ENCODE measurements at places on chromosomes 5 and 9.

DNA sequence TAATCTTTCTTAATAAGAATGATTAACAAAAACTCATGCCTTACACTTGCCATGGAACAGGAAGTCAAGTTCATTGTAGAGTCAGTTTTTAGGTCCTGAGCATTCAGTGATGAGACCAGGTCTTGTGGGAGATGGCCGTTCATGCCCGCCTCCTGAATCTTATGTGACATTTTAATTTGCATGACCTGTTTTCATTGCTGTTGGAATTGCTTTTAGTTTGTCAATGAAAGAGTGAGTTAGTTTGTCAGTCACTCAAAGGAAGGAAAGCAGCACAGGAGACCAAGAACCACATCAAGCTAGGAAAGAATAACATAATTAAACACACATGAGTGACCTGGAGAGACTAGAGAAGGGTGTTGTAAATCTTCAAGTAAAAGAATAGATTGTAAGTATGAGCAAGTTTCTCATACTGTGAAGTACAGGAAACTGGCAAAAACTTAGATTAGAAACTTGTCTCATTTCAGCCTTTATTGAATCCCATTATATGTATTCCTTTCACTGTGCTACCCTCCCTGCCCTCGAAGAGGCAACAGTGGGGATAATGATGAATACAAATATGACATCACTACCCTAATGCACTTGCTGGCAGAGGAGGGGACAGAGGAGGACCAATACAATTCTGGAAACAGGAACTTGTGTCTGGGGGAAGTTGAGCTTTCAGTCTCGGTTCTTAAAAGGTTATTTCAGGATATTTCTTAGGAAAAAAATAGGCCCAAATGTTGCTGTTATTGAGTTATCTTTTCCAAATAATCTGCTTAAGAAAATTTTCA is 64.3 kb upstream of the C6 start:
- DNase-seq: peak; percentile 81

DNA sequence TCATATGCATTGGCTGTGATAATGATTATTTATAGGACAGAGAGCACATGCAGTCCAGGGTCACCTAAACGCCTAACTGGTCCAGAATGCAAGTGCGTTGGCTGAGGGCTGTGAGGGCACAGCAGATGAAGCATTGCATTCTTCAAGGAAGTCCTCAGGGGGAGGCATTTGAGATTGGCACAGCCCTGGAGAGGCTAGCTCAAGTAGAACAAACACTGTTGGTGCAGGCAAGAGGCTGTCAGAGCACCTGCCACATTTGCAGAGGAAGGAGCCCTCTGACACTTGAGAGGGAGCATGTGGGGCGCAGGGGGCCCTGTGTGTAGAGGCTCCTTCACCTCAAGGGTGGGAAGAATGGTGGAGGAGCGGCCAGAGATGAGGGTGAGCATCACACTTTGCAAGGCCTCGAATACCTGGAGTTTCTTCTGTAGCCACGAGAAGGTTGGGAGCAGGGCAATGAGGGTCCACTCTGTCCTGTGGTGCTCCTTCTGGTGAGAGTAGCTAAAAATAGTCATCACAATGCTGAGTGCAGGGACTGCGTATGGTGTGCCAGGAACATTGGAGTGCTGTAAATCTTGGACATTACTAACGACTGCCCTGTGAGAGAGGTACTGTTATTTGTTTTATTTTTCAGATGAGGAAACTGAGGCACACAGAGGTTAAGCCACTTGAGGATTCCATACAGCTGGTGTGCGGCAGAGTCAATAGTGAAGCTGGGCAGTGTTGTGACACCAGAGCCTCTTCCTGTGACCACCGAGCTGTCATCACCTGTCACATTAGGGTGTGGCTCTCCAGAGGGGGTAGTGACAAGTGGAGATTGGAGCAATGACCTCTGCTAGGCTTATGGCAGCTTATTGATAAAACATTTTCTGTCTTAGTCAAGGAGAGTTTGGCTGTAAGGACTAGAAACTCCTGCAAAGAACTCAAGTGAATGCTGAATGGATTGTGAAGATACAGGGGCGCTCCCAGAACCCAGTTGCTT is 100.2 kb downstream of the PIP5K1B start:
- DNase-seq: no peak

DNA sequence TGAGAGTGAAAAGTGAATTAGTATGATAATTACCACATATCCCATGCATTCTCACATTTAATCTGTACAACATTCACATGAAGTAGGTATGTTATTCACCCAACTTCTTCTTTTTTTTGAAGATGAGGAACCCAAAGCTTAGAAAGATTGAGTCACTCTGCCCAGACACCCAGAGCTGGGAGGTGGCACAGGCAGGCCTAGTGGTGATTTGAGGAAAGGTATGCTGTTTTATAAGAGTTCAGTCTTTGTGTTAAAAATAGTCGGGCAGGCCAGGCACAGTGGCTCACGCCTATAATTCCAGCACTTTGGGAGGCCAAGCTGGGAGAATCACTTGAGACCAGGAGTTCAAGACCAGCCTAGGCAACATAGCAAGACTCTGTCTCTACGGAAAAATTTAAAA is 285.3 kb downstream of the NR3C1 start:
- peak; percentile 83 for DNase-seq

GRCh38 chr5:170474489-170475274 is 29.1 kb upstream of the KCNIP1 start:
- peak; percentile 27 for DNase-seq

DNA sequence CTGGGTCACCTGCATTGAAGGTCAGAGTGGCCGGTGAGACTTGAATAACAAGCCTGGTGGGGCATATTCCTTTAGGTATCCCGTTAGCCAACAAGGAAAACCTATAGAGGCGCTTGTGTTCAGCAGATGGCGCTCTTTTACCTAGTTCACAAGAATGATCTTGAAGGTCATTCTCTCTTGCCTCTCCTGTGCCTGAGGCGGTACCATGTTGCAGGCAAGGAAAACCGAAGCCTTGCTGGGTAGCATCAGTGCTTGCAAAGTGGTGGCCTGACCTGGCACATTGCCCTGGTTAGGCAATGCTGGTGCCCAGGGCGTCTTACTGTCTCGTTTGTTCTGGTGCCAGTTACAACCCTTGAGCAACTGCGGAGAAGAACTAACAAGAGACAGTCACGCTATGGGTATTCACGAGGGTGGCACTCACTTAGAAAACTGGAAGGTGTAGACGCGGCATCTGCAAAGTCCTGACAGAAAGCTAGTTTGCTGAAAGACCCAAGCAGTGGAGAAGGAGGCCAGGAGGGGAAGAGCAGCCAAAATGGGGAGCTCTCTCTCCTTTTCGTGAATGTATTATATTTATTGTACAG is 56.7 kb downstream of the AOPEP start:
- DNase-seq: peak; percentile 60

DNA sequence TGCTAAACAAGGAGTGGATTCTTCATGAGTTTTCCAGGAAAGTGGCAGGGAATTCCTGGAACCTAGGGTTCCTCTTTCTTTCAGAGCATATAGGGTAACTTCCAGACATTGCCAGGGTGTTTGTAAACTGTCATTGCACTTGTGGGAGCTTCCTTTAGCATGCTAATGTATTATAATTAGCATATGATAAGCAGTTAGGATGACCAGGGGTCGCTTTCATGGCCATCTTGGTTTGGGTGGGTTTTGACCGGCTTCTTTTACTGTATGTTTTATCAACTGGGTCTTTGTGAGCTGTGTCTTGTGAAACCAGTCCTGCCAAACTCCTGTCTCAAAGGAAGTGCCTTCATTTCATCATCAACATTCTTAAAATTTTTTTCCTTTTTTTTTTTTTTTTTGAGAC is 11.9 kb upstream of the MELK start:
- peak; percentile 59 for DNase-seq

- DNase-seq: no peak
These were observed 203.3 kb downstream of the MEF2C start for GRCh38 chr5:88679638-88680037.

GRCh38 chr9:35745569-35745968 is 3.5 kb downstream of the GBA2 start:
- no peak for DNase-seq

GRCh38 chr5:89065919-89066318 is 182.9 kb upstream of the MEF2C start:
- no peak for DNase-seq

DNA sequence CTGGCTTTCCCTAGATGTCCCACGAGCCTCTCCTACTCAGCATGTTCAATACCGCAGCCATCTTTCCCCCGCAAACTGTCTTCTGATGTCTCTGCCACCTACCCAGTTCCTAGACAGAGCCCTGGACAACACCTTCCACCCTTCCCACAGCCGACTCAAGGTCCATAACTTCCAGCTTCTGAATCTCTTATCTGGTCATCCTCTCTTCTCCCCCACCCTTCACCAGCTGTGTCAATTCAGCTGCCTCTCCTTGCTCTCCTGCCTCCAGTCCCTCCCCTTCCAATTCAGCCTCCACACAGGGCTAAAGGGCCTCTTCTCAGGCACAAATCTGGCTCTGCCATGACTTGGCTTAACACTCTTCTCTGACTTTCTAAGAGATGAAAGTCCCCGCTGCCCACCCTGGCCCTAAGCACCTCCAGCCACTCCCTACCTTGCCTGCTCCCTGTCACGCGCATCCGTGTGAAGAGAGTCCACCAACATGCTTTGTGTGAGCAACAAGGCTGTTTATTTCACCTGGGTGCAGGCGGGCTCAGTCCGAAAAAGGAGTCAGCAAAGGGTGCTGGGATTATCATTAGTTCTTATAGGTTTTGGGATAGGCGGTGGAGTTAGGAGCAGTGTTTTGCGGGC is 25.2 kb downstream of the AQP7 start:
- DNase-seq: no peak

DNA sequence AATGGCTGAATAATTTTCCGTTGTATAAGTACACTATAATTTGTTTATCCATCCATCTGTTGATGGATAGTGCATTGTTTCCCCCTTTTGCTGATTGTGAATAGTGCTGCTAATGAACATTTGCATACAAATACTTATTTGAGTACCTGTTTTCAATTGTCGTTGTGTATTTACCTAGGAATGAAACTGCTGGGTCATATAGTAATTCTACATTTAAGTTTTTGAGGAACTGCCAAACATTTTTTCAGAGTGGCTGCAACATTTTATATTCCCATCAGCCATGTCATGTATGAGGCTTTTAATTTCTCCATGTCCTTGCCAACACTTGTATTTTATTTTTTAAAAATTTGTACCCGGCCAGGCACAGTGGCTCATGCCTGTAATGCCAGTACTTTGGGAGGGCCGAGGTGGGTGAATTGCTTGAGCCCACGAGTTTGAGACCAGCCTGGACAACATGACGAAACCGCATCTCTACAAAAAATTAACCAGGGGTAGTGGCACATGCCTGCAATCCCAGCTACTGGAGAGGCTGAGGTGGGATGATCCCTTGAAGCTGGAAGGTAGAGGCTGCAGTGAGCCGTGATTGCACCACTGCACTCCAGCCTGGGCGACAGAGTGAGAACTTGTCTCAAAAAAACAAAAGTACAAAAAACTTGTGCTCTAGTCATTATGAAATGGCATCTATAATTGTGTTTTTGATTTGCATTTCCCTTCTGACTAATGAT is 2.2 kb upstream of the ANXA6 start:
- no peak for DNase-seq

- no peak for DNase-seq
These were observed 61.4 kb upstream of the EPB41L4A start for GRCh38 chr5:112480501-112480900.

DNA sequence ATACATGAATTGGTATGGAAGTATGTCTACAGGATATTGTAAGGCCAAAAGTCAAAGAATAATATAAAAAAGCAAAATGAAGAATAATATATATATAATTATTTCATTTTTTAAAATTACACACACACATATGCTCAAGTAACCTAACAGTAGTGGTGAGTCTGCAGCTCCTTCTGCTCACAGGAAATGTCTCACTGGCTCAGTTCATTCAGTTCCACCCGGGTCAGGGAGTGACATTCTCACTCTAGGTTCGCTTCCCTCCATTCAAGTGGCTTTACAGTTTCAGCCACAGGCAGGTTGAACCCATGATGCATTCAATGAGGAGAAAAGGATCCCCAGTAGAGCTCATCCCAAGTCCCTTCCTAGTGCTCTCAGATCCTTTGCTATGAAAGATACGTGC is 90.8 kb downstream of the SUSD1 start:
- no peak for DNase-seq

GRCh38 chr5:144103611-144104485 is 66.6 kb downstream of the YIPF5 start:
- no peak for DNase-seq

GRCh38 chr9:36325081-36325828 is 67.0 kb upstream of the GNE start:
- peak; percentile 70 for DNase-seq

DNA sequence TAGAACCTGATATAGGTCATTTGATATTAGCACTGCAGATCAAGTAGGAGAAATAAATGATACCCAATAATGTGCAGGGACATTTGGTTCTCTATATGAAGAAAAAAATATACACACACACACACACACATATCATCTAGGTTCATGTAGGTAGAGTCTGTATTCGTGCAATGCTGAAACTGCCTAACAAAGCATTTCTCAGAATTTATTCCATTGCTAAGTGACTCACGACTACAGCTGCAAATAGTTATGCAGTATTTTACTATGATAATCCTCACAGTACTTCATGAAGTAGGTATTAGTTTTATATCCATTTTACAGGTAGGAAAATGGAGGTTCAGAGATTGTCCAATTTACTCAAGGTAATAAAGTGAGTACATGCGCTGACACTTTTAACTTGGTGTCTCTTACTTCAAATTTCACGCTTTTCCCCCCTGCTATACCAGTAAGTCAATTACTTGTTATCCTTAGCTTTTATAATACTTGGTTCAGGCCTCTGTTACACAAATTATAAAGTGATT is 2.4 kb downstream of the GIN1 start:
- no peak for DNase-seq

- DNase-seq: no peak
These were observed 901.3 kb upstream of the SEMA6A start for GRCh38 chr5:117475919-117476318.

- DNase-seq: no peak
These were observed 62.8 kb downstream of the SHOC1 start for GRCh38 chr9:111731928-111732327.

GRCh38 chr9:32550150-32550561 is 2.0 kb upstream of the SMIM27 start:
- no peak for DNase-seq

GRCh38 chr5:58717303-58718007 is 134.6 kb downstream of the RAB3C start:
- no peak for DNase-seq

GRCh38 chr5:125042261-125042890 is 295.9 kb upstream of the ZNF608 start:
- no peak for DNase-seq

- no peak for DNase-seq
These were observed 30.7 kb downstream of the NFIB start for GRCh38 chr9:14283276-14283675.

- no peak for DNase-seq
These were observed 813.8 kb upstream of the DMAC1 start for GRCh38 chr9:8613346-8613825.

DNA sequence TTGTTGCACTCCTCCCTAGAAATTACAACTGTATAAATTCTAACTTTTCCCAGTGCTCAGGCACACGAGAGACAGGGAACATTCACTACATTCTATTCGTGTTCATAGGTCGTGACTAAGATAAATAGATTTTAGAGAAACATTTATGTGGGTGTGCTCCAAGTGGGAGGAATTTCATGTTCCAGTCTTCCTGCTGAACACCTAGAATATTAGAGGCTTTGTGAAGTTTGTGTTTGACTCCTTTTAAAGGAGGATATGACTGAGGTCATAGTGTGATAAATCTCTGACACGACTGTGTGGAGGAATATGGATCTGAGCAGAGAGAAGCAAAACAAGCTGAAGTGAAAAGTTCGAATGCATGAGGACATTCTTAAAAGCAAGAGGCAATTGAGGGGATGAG is 355.3 kb downstream of the ZSWIM6 start:
- no peak for DNase-seq

GRCh38 chr5:169151051-169151805 is 149.7 kb downstream of the SLIT3 start:
- no peak for DNase-seq
